Kidney glomerular epithelial cell (primary cell): ENCODE measurements at places on chromosomes 16 and 17.

DNA sequence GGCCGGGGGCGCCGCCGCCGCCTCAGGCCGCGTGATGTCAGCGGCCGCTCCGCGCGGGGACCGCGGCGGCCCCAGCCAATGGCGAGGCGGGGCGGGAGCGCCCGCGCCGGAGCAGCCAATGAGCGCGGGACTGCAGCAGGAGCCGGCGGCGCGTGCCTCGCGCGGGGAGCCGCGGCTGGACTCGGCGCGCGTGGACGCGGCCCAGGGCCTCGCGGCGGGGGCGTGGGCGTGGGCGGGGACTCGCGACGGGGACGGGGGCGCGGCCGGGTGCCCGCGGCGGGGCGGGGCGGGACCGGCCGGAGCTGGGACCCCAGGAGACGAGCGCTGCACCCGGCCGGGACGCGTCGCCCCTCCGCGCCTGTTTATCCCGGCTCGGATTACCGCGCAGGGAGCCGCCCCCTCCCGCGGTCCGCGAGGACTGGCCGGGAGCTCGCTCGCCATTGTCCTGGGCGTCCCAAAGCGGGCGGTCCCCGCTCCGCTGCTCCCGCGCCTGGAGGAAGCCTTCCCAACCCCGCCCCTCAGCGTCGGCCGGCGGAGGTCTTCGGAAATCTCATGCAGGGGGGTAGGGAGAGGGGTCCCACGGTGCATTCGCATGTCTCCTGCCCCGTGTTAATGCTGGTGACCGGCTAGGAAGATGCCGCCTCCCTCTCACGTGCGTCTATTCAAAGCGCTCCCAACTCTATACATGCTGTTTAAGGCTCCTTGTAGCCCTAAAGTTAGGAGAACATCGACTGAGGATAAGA lies at the start of gene RNF157:
Gene RNF157 (minus strand): TSS at position 33 of the 743 bp plus-strand sequence. CDS start 253 bp downstream, outside the sequence.
- no peak for DNase-seq

DNA sequence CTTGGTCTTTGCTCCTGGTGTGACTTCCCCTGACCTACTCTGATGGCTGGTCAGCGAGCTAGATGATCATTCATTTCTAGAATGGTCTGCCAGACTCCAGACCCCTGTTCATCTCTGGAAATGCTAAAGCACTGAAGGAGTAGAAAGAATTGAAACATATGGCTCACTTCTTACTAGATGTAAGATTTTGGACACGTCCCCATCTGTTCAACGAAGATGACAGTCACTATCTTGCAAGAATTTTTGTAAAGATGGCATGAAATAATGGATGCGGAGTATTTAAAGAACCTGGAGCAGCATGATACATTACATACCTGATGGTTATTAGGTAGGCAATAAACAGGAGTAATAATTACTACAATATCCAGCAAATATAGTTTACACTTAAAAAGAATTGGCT lies 252.7 kb upstream of the SDK2 start:
- DNase-seq, result no peak

DNA sequence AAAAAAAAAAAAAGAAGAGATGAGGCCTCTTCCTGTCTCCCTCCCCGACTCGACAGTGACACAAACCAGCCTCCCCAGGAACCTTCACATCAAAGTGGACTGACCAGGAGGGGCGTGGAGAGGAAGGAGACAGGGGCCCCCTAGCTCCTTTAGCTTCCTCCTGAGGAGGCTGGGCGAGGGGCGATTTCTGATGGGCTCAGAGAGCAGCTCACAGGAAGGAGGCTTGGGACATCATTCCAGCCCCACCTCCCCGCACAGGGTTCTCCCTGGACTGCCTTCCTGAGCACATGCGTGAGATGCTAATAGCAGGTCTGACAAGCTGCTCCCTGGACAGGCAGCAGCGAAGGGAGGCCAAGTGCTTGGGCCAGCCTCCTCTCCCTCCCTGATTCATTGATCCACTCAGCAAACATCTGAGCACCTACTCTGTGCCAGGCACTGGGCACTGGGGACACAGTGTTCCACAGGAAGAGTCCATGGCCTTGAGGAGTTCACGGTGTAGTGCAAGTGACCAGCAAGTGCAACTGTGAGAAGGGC lies 14.4 kb upstream of the DOK4 start:
- no peak for DNase-seq

DNA sequence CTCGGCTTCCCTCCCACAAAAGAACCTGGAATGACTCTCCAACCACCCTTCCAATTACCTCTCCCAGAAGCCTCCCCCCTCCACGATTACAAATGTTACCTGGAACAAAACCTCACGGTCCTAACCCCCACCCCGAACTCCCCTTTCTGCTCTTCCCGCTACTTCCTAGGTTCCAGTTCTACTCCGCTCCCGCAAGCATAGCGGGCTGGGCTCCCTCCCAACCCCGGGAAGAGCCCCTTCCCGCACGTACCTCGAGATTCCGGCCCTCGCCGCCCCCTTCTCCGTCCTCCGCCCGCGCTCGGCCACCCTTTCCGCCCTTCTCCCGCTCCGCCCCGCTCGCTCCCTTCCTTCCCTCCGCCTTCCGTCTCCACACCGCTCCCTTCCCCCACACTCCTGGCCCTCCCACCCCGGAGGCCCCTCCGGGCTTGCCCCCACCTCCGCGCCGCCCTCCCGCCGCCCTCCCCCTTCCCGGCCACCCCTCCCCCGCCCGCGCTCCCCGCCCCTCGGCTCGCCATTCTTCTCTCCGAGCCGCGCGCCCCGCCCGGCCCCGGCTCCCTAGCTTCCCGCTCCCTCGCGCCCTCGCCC lies 457 bp downstream of the CHTF8 start:
- DNase-seq, result peak; percentile 46

DNA sequence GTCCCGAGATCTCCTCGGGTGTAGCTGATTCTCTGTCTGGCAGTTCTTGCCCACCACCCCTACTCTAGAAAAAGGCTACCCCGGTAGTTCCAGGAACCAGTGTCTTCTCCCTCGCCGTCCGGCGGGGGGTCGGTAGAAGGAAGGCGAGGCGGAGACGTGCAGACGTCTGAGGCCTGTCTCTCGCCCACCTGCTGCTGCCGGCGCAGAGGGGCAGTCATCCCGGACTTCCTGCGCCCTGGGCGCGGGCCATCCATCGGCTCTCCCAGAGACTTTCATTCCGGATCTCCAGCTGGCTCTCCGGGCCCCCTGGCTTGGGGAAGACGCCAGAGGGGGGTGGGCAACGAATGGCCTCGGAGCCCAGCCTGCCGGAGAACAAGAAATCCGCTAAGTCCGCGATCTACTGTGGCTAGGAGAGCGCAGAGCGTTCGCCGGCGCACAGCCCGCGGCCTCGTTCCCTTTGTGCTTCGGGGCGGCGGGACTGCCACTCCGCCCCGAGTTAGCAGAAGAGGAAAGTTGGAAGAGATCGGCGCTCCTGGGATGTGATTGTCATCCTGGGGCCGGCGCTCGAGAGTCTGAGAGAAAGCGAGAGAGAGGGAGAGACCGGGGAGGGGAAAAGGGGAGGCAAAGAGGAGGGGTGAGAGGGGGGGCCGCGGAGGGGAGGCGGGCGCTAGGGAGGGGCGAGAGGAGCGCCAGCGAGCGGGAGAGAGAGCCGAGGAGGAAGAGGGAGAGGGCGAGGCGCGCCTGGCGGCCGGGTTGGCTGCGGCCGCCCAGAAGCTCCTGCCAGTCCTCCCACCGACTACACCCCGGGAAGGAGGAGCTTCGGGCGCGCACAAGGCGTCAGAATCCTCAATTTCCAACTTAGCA lies at the start of gene IRX5:
Gene IRX5 (plus strand): TSS at position 861 of the 864 bp plus-strand sequence. CDS start 334 bp downstream, outside the sequence.
- peak; percentile 79 for DNase-seq

- no peak for DNase-seq
These were observed 4.5 kb upstream of the ACSF2 start for GRCh38 chr17:50421308-50422051.

- peak; percentile 50 for DNase-seq
These were observed 312.7 kb upstream of the KCNJ16 start for GRCh38 chr17:69762359-69762758.

- DNase-seq, result no peak
These were observed 699 bp downstream of the FAM222B start for GRCh38 chr17:28841901-28842281.

DNA sequence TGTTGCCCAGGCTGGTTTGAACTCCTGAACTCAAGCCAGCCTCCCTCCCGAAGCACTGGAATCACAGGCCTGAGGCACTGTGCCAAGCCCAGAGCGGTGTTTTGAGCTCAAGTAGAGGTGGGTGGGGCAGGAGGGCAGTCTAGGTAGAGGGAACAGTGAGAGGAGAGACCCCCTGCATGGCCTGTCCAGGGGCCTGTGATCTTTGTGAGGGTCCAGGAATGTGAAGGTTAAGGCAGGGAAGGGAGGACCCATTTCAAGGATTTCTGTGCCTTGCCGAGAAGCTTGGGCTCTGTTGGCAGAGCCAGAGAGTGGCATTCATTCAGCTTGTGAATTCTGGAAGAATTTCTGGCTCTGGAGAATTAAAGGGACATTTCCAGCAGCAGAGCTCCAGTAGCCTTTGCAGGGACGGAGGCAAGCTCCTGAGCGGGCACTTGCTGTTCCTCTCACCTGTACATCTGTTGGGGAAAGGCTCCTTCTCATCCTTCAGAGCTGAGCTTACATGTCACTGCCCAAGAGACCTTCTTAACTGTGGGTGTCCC lies 2.7 kb downstream of the WWOX start:
- DNase-seq, result no peak

DNA sequence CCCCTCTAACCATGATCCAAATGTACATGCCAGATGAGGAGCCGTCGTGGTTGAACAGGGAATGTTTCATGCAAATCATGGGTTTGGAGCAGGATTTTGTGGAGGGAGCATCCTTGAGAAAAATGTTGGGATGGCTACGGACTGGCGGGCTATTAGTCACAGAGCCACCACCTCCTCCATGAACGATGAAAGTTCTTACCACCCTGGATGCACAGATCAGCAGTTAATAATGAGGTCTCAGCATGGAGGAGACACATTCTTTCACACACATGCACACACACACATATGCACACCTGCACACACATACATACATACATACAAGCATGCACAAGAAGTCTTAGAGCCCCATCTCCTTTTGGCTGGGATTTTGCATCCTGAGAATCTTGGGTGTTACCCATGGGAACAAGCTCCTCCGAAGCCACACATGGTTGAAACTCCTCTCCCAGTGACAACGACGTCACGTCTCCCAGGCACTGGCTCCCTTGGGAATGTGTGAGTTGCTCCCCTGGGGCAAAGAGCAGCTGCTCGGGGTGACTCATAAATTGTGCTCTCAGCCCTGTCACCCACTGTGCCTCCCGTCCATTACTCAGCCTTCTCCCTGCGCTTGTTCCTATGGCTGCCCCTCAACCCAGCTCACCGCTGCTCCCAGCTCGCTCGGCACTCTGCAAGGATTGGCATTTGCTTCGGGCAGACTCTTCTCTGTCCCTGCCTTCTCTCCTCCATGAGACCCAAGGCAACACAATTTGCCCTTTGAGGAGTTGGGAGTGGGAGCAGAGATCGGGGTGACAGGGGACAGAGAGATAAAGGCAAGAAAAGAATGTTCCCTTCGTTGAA lies 344.6 kb downstream of the SOX9 start:
- DNase-seq, result peak; percentile 96

DNA sequence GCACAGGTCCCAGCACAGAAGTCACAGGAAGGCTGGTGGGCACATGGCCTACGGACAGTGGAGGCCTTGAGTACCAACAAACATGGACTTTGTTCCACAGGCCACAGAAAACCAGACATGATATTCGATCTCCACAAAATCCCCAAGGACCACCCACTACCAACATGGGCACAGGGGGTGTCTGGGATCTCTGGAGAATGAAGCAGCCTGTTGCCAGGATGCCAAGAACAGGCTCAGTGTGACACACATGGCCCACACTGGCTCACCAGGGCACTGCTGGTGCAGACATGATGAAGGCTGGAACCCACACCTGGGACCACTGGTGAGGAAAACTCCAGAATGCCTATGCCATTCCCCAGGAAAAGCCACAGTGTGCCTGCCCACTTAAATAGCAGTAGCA lies 120.2 kb downstream of the C16orf78 start:
- DNase-seq, result no peak

DNA sequence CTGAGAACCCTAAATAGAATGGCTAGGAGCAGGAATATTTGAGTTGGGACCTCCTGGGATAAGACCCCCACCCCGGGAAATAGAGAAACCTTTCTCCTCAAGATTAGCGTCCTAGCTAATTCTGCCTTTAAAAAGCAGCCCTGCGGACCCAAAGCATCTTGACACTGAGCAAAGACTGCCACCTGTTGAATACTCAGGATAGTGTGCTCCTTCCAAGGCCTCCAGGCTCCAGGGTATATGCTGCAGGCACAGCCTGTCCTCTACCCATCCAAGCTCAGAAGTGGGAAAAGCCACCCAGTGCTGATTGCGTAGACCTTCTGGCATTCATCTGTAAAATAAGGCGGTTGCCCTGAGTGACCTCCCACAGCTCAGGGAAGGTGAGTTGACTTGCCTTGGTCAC lies 456.2 kb upstream of the DYNLRB2 start:
- peak; percentile 60 for DNase-seq

GRCh38 chr17:11921296-11921695 lies 76.0 kb downstream of the ZNF18 start:
- DNase-seq, result no peak

DNA sequence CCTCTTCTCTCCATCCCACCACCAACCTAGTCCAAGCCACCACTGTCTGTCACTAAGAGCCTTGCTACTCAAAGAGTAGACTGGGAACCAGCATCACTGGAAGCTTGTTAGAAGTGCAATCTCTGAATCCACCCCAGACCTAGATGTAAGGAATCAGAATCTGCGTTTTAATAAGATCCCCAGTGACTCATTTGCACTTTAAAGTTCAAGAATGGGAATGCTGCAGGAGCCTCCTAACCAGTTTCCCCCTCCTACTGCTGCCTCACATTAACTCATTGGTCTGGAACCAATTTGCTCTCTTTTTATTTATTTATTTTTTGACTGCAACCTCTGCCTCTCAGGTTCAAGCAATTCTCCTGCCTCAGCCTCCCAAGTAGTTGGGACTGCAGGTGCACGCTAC lies 19.8 kb upstream of the LYRM9 start:
- no peak for DNase-seq

- DNase-seq, result no peak
These were observed 30.9 kb downstream of the MYO15A start for GRCh38 chr17:18139498-18139897.

GRCh38 chr16:24493821-24494220 lies 45.5 kb upstream of the RBBP6 start:
- DNase-seq, result no peak

DNA sequence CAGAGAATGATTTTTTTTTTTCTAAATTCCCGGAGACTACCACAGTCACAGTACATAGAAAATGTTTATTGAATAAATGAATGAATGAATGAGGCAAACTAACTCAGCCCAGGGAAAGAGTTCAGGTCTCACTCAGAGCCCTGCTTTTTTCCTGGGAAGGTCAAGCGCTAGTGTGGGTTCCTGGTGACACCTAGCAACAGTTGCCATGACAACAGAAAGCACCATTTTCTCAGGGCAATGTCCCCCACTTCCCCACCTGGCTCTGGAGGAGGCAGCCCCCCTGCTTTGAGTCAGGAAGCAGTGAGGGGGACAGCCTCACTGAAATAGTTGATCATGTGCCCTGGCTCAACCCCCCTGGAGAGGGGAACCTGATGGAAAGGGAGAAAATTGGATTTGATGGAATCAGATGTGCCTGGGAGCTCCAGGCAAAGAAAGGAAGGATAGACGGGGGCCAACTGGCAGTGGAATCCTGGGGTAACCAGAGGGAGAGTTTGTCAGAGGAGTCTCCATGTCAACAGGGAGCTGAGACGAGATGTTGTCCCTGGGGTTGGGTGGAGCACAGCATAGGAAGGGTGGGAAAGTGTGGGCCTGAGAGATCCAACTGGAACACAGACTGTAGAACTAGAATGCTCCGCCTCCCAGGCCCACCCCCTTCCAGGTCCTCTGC lies 242.2 kb upstream of the CCL2 start:
- DNase-seq, result no peak
